SJCRH30 (cell line): ENCODE measurements at places on chromosomes 2 and 18.

DNA sequence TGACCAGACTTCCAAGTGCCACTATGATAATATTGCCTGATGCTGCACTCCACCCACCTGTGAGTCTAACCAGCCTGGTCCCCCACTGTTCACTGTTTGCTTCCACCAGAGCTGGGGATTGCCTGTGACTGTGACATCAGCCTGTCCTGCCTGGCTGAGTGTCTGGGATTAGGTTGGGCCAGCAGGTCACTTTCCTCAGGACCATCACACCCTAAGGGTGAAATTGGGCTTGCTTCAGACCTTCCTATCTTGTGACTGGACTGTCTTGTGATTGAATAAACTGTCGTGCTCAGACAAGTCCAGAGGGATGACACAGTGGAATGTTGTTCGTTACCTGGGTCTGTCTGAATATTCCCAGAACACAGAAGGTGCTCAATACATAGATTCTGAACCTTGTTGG, 87.4 kb upstream of the HK2 start:
- DNase-seq = no peak

DNA sequence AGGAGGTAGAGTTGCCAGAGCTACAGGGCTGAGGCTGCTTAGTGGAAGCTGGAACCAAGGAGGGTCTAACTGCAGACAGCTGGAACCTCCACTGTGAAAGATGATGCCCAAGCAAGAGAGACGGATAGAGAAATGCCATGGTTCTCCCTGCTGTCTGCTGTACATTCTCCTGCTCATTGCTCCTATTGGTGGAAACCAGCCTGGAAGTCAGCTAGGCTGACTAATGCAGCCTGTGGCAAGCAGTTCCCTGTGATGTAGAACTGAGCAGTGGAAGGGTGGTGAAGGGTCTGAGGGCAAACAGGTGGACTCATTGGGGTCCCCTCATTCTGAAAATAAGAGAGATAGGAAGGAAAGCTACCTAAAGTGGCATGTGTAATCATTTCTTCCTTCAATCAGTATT, 563.6 kb downstream of the SLC4A3 start:
- DNase-seq = no peak

- no peak for DNase-seq
Observed at GRCh38 chr2:28233164-28233676, 159.4 kb upstream of the FOSL2 start.

DNA sequence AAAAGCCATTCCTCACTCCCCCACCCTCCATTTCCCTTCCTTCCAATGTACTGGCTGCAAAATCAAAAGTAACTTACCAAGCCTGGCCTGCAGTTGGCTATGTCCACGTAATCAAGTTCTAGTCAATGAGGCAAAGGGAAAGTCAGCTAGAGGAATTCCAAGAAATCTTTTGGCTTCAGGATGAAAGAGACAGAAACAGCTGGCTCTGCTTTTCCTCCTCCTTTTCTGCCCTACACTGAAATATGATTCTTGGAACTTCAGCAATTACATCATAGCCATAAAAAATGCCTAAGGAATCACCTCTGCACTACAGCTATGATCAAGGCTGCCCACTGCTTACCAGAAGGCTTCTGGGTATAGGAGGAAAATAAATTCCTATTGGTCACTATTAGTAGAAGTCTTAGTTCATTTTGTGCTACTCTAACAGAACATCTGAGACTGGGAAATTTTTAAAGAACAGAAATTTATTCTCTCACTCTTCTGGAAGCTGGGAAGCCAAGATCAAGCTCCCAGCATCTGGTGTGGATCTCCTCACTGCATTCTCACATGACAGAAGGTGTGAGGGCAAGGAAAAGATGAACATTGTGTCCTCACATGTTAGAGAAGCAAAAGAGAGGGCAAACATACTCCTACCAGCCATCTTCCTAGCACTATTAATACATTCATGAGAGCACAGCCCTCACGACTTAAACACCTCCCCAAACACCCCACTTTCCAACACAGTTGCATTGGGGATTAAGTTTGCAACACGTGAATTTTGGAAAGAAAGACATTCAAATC, 219.9 kb downstream of the TMX3 start:
- peak; percentile 67 for DNase-seq

- no peak for DNase-seq
Observed at GRCh38 chr2:78061732-78062131, 539.6 kb upstream of the LRRTM4 start.

DNA sequence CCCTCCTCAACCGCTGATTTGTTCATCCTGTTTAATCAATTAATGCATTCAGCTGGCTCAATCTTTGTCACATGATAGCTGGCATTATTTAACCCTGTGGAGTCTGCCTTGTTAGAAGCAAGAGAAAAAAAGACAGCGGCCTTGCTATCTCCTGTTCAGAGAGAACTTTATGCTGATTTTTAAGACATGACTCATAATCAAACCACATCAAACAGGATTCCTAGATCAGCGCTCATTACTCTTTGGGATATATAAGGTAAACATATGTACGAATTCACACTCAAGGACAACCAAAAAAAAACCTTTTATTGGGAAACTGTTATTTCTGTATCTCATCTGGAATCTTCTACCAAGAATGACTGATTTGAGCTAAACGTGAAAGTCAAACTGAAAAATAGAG, 195.1 kb downstream of the C1D start:
- DNase-seq = no peak

- no peak for DNase-seq
Observed at GRCh38 chr2:21836261-21836660, 712.5 kb downstream of the TDRD15 start.

- no peak for DNase-seq
Observed at GRCh38 chr18:7635948-7636347, 68.8 kb downstream of the PTPRM start.

DNA sequence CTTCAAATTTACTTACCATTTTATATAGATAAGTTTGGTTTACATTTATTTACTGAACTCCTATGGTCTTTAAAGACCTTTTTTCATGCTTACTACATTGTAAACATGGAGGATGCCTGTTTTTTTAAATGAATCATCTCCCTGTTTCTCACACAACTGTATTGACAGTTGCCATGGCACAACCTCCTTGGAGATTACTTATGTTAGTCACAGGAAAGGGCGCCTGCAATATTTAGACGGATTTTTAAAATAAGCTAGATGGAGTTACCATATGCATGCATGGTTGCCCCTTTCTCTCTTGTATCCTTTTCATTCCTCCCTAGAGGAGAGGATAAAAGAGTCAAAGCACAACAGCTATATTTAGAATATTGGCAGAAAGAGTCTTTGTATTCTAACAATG, 34.8 kb upstream of the CCDC102B start:
- DNase-seq = no peak
